Stimulated activated CD4-positive, alpha-beta T cell treated with anti-CD3 and anti-CD28 coated beads, Interleukin-1b, Interleukin-23, amount 100 ng/mL, for 48 hours (primary cell): ENCODE measurements at places on chromosomes 3 and 15.

DNA sequence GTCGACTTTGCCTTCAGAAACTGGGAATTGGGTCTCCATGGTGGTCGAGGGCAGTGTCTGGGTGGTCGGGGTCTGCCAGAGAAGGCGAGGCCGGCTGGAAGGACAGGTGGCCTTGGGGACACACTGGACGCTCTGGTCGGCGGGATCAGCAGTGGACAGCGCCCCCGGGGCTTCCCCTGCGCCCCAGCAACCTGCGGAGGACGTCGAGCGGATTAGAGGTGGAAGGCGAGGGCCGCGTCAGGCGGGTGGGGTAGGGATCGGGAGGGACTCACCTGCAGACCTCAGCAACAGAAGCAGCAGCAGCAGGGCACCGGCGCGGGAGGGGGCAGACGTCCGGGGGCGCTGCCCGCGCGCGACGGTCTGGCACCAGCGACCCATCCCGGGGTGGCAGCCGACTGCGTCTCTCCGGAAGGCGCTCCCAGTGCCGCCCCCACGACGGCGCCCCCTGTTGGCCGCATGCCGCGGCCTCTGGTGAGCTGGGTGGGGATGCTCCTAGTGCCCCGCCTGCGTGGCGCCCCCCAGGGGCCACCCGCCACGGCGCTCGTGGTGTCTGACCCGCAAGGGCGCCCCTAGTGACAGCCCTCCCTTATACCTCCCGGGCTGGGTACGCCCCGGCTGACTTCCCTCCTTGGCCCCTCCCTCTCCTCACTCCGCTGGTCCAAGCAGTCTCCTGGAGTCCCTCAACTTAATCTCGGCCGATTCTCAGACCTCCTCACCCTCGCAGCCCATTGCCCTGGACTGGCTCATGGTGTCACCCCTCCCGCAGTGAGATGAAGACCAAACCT lies at the start of gene PRSS50:
Gene PRSS50, minus strand, starts transcription at position 423 of the 785 bp plus-strand sequence. Its CDS starts 45 bp downstream, at position 378.
- DNase-seq = peak; percentile 57

GRCh38 chr3:124881976-124882697 lies 5.0 kb downstream of the ITGB5 start:
- DNase-seq = no peak

- DNase-seq = no peak
Measured at GRCh38 chr15:73900095-73900712, 26.1 kb upstream of the LOXL1 start.

DNA sequence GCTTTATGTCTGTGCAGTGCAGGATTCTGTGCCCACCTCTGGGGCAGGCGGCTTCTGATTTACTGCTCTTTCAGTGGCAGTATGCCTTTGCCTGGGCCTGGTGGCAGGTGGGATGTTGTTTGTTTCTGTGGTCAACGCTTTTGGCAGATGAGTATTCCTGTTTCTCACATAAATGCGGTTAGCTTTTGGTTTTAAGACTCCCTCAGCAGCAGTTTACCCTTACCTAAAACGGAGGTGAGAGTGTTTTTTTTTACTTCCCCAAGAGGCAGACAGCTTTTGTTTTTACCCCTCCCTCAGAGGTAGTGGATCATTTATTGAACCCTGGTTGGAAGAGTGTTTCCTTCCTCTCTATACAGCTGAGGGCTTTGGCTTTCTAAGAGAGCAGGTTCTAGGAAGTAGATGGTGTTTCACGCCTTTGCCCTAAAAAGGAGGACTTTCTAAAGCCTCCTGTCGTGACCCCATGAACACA lies 134.1 kb upstream of the PLSCR5 start:
- DNase-seq = no peak

DNA sequence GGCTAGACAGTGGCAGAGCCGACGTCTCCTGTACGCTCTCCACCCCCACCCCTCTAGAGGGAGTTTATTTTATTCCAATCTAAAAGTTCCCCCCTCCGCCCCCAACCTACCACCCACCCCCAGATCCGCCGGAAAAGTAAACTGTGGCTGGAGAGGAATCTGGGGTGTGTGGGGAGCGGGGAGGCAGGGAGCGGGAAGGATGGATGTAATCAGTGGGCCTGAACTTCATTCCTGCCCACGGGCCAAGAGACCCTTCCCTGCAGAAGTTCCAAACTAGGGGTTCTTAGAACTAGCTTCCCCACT lies 537 bp upstream of the CSRNP1 start:
- no peak for DNase-seq

DNA sequence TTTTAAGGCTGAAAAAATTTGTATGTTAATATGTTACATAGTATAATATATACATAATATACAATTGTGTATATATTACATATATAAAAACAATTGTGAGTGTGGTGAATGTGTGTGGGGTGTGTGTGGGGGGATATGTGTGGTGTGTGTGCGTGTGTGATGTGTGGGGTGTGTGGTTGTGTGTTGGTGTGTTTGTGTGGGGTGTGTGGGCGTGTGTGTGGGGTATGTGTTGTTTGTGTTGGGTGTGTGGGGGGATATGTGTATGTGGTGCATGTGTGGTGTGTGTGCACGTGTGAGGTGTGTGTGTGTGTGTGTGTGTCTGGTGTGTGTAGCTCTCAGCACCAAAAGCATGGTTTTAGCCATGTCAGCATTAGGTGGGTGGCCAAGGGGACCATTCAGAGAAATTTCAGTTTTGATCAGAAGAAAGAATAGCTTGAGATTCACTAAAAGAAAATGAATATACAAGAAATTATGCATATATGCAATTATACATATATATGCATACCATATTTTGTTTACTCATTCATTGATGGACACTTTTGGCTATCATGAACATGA lies 118.9 kb downstream of the ALDH1A2 start:
- no peak for DNase-seq

DNA sequence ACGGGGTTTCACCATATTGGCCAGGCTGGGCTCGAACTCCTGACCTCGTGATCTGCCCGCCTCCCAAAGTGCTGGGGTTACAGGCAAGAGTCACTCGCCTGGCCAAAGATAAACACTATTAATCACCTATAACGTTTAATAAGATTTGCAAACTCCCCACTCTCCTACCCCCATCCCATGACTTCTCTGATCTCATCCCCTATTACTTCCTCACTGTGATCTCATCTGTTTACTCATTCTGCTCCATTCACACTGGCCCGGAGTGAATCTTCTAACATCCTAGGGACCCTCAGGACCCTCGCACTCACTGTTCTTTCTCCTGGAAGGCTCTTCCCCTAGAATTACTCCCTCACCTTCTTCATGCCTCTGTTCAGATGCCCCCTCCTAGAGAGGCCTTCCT lies 78.9 kb downstream of the DGKG start:
- DNase-seq = no peak

GRCh38 chr3:12999147-13000140 lies 73.8 kb downstream of the IQSEC1 start:
- DNase-seq = no peak

- no peak for DNase-seq
Measured at GRCh38 chr3:168951368-168951767, 712.1 kb downstream of the MECOM start.

- DNase-seq = no peak
Measured at GRCh38 chr15:83248151-83249029, 36.1 kb downstream of the BNC1 start.

- no peak for DNase-seq
Measured at GRCh38 chr3:45644063-45644790, 45.0 kb upstream of the SACM1L start.

- no peak for DNase-seq
Measured at GRCh38 chr15:90451053-90451850, 63.2 kb downstream of the IQGAP1 start.

DNA sequence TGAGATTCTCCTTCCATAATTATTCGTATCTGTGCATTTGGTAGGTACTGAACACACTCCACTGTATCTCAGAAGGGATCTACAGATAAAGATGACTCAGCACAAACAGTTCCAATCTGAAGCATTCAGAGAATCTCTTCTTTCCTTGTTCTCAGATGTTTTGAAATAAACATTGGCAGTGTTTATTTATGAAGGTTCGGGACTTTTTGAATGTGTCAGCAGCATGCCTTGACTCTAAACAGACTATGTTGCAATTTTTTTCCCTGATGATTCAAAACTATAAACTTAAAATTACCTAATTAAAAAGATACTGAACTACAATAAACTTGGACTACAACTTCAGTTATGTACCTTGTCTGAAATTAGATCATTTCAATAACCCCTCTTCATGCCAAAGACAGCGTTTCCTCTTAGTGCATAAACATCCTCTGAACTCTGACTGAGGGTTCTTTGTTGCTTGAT lies 612.9 kb upstream of the TBL1XR1 start:
- no peak for DNase-seq

DNA sequence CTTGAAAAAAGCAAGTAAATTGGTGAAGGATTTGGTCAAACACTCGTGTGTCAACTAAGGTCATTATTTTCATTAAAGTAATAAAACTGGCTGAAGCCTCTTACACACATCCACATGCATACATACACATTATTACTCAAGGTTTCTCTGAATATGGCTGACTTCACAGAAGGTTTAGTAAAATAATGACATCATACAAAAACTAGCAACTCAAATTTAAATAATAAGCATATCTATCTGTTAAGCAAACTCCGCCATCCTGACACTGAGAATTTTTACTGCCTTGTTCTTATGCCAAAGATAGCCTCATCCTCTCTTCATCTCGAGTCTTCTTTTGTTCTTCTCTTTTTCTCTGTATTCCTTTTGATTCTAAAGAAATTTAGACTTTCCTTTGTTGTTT lies 739.1 kb downstream of the GBE1 start:
- DNase-seq = no peak

DNA sequence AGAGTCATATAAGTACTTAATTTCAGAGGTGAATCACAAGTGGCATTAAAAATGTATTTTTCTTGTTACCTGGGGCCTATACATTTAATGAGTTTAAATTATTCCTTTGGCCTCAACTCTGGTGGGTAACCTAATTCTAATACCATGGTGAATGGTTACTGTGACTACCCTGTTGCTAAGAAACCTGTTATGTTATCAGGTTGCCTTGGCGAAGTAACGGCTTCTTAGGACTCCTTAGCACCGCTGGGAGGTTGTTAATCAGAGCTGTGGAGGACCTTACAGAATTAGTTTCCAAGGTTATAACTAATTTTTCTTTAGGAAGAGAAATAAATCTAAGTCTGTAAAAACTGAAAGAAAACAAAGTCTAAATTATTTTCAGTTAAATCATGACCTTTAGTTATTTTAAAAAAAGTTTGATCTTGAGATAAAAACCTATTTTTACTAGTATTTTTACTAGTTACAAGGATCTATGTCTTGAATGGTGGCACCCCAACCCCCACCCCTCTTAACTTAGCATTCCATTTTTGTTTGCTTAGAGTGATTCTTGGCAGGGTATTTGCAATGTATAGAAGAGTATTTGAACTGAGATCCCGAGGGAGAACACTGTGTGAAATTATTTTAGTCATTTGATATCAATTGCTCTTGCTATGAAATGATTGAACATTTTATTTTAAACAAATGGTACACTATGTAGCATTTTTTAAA lies 155.5 kb downstream of the FNDC3B start:
- no peak for DNase-seq

GRCh38 chr15:25859838-25860645 lies 3.1 kb downstream of the ATP10A start:
- peak; percentile 42 for DNase-seq

GRCh38 chr3:158395421-158395820 lies 175.6 kb upstream of the MLF1 start:
- no peak for DNase-seq

GRCh38 chr3:116877968-116878367 lies 168.4 kb downstream of the TUSC7 start:
- DNase-seq = no peak

- no peak for DNase-seq
Measured at GRCh38 chr15:59369597-59369996, 3.1 kb downstream of the MYO1E start.

GRCh38 chr3:2583046-2583445 lies 484.4 kb downstream of the CNTN4 start:
- DNase-seq = no peak
